HFF-Myc (cell line): ENCODE measurements at places on chromosomes 12 and 14.

DNA sequence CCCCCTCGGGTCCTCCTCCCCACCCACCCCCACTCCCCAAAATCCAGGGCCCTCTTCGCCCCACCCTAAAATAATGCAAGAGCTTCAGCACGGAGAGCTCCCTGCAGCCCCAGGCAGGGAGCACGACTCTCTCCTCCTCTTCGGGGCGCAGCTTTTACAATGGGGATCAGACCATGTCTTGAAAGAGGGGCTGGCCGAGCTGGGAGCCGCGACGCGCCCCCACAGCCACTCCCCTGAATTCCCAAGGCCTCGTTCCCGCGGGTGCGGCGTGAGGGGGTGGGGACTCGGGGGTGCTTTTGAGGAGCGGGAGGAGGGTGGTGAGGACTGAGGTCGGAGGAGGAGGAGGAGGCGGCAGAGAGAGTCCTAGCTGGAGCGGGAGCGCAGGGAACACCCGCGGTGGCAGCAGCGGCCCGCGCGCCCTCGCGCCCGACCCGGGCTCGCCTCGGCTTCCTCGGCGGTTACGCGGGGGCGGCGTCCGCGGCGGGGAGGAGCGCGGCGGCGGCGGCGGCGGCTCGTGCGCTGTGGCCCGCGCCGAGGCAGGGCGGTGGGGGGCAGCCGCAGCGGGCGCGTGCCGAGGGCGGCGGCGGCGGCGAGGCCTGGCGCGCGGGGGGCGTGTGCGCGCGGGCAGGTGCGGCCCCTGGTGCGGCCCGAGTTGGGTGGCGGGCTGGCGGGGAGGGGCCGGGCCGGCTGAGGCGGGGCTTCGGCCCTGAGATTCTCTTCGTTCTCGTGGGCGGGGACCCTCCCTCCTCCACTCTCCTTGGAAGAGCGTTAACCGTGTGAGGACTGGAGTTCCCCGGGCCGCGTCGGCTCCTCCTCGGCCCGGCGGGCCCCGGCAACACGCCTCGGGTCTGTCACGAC is at the start of gene ANKS1B:
TSS of gene ANKS1B (minus strand) at position 666 of the 858 bp plus-strand sequence. CDS start 699 bp downstream, outside the sequence.
- DNase-seq, result no peak

GRCh38 chr12:105443802-105444652 is 113.5 kb downstream of the C12orf75 start:
- DNase-seq, result no peak

DNA sequence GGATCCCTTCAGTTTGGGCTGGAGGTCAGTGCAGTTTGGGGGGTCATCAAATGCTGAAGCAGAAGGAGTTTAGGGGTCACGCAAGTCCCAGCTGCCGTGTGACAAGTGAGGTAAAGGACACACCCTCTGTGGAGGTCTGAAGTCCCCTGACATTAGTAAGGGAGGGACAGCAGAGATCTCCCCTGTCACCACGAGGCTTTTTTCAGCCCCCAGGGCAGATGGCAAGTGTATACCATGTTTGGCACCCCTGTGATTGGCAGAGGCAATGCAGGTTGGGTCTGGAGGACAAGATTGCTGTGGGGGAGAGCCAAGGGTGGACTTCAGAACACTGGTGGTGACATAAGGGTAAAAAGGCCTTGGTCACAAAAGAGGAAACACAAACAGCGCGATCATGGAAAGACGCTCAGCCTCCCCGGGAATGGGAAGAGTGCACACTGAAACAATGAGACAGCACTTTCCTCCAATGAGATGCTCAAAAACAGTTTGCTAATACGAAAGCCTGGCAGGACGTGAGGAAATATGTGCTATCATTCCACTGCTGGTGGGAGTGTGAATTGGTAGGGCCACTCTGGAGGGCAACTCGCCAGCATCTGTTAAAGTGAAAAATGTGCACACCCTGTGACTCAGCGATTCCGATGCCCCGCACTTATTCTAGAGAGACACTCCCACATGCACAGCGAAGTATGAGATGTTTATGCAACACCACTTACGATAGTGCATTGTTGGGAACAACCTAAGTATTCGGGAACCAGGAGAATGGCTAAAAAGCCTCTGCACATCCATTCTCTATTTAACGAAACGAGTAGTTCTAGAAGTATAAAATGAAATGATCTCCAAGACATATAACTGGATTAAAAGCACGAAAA is 14.4 kb upstream of the CD27 start:
- DNase-seq, result peak; percentile 93

DNA sequence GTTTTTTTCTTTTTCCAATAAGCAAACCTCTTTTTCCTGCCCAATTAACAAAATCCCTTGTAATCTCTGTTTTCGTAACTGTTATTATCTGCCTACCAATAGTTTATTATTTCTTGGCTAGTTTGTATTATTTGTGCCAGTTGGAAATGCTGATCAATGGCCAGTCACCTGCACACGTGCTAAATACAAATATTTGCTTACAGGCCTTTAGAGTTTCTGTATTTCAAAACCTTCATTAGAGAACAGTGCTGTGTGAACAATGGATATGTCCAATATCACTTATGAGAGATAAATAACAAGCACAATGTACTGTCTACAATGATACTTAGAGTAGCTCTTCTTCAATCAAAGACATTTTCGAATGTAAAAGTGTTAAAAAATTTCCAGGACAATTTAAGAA is 10.8 kb upstream of the DYRK2 start:
- DNase-seq, result no peak

DNA sequence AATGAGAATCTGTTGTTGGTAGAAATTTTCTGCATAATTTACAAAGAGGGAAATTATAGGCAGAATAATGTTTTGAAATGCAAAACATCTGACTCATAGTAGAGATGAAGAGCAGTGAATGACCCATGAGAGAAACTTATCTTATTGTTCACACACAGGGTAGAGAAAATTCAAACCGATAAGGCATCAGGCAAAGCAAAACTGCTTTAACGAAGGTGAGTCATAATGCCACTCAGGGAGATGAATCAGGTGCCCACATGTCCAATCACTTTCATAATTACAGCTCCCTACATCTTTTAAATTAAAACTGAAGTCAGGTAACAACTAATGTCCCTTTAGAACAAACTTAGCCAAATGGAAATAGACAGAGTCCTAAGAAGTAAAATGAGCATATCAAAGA is 265.6 kb upstream of the GARIN6 start:
- no peak for DNase-seq

DNA sequence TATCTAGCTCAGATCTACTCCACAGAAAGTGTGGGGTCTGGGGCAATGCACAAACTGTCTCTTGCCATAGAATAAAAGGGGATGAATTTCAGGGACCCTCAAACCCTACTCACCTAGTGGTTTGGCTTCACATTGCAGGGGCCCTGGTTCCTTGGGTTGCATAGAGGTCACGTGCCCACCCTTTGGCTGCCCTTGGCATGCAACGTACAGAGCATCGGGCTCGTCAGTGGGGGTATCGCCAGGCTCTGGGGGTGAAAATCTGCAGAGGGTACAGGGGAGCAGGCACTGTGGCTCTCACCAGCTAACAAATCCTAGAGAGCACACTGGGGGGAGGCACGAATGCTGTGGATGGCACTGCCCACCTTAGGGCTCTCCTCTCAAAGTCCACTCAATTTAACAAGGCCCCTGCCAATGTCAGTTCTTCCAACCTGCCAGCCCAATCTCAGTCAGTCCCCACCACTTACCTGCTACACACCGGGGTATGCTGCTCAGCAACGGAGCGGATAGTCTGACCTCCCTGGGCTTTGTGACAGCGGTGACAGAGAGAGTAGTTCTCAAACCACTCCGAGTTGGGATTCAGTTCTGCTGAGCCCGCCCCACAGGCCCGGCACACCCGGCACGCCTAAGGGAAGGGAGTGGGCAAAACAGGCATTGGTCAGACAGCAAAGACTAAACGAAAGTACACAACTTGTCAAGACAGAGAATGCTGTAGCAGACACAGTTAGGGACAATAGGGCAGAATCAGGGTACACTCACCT is 8.0 kb downstream of the KMT2D start:
- DNase-seq, result no peak

DNA sequence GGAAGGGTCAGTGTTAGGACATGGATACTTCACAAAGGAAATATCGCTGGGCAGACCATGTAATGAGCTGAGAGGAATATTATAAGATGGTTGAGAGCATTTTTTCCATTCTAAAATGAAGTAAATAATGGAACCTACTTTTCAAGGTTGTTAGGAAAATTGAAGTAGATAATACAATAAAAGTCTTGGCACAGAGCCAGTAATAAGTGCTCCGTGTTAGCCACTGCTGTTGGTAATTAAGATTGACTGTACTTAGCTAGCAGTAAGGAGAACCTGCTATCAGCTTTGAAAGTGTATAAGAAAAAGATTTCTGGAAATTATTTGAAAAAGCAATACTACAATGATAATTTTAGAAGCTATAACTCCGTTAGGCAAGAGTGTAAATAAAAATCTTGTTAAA is 77.6 kb downstream of the SCAF11 start:
- DNase-seq, result no peak

DNA sequence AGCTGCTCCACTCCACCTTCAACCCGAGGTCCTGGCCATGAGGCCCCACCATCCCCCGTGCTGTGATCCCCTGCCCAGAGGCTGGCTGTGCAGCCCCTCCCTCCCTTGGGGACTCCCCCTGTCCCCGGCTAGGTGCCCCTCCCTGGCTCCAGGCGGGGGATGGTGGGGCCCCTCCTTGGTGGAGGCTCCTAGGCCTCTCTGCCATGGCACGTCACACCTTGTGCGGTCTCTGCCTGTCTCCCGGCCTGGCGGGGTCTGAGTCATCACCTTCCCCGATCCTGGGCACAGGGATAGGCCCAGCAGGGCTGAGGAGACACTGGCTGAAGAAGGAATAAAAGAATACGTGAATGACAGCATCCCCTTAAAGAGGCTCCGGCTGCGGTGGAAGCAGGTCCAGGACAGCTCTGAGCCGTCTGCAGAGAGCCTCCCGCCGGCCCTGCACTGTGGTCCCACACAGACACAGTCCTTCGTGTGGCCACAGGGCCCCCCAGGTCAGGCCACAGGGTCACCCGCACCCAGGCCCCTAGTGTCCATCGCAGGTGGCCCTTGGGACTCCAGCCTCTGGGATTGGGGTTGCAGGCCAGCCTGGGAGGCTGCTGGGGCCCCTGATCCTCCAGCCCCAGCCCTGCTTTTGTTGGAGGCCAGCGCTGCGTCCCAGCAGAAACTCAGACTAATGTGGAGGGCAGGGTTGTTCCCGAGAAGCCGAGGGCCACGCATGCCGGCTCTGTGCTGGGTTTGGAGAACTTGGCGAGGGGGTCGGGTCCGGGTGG is 43.6 kb downstream of the KIF26A start:
- DNase-seq, result no peak

- DNase-seq, result peak; percentile 17
Measured at GRCh38 chr12:56941299-56942017, 7.2 kb upstream of the SDR9C7 start.

DNA sequence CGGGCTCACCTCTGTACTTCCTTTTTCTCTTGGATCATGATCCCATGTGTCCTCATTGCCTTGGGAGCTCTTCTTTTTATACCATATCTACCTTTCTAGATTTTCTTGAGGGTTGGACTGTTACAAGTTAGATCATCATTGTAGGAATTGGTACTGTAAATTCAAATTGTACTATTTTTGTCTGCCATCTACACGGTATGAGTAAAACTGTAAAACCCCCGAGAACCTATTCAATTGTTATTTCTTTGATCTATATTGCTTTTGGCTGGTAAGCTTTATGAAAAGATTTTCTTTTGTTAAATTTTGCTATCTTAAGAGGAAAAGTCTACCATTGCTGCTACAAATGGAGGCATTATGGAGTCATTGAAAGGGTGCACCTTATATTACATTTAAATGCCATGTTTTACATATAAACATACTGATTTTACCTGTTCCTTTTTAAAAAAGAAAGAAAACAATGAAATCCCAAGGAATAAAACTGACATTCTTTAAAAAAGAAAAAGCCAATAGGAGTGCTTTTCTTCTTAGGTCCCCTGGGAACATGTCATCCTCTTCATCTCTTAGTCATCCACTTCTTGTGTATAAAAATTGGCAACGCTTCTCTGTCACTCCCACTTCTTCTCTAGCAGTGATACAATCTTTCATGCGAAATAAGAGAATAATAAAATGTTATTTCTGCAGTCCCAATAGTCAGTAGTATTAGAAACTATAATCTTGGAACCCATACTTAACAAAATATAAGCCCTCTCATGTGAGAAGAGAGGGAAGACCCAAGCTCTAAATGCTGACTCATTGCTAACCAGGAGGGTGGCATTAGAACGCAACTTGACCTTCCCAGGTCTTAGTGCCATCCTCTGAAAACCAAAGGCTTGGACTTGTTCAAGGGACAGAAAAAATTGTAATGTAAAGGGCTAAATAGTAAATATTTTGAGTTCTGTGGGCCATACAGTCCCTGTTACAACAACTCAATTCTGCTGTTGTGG is 20.4 kb downstream of the RGS6 start:
- no peak for DNase-seq

DNA sequence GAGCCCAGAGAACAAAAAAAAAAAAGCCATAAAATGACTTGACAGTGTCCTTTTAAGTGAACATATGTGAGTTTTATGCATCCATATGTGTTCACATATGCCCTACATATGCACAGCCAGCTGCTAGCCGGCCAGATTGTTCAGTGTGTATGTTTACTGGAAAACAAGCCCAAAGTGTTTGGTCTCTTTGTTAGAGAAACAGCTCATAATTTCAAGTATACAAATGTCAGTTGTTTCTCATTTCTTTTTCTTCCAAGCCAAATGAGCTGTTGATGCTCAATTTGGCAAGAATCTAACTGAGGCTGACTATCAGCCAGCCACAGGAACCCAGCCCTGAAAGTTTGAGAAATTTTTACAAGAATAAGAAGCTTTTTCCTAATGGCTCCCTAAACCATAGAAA is 60.8 kb upstream of the TSPAN8 start:
- no peak for DNase-seq

- DNase-seq, result no peak
Measured at GRCh38 chr12:75820848-75821578, 210.6 kb downstream of the PHLDA1 start.

GRCh38 chr14:22190411-22191191 is 398.4 kb downstream of the DAD1 start:
- peak; percentile 25 for DNase-seq

- DNase-seq, result no peak
Measured at GRCh38 chr14:62455446-62455845, 589.8 kb downstream of the KCNH5 start.

DNA sequence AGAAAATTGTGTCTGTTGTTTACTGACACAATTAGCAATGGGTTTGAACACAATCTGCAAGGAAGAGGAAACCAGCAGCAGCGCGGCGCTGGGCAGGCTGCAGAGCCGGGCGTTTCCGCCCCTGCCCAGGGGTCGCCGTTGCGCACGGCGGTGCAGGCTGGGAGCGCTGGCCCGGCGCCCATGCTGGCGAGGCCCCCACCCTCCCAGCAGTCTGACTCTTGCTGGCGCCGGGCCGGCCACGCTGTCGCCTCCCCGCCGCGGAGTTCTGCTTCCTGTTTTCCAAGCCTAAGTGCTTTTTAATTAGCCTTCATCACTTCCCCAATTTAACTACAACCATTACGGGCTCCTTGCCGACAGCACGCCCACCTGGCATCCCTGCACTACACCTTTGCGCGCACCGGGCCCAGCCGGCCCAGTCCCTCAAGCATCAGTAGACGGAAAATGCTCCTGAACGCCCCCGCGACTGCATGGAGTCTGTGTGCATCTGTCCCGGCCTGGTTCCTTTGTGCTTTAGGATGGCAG is 212.1 kb downstream of the GXYLT1 start:
- no peak for DNase-seq
